H9 (cell line): ENCODE measurements at places on chromosomes 3 and 15. TPM values are rescaled to one million over a fixed set of nuclear protein-coding genes. Genes with fewer than 3 reads are reported as not detected.

The MOBP gene
- 0.13 TPM in 1 of 2 replicates, not detected in the other for total RNA-seq

The SOX2 gene
- 307 and 316 TPM in 2 replicates for total RNA-seq

The SPINT1 gene
- total RNA-seq: 129 and 130 TPM in 2 replicates

DNA sequence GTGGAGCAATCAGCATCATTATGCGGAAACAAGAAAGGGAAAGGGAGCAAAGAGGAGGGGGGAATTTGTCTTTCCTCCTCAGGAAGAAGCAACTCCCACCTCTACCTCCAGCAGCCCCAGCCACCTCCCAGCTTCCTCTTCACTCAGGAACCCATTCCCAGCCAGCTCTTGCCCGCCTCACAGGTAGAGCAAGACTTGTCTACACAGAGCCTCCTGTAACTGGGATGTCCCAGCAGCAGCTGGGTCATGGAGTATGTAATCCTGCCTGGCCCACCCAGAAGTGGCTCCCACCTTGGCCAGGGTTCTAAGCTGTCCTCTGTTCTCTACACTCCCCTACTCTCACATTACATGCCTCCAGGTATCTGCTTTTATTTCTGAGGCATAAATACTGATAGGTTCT, 14.0 kb downstream of the IGDCC3 start:
- no peak for DNase-seq

- peak; percentile 41 for DNase-seq
Observed at GRCh38 chr15:91124132-91124531, 24.1 kb downstream of the SV2B start.

The STAC gene
- total RNA-seq: 2.9 and 3.0 TPM in 2 replicates

- DNase-seq: no peak
Observed at GRCh38 chr3:35183927-35184675, 455.2 kb upstream of the ARPP21 start.

GRCh38 chr3:48268381-48268935, 27.6 kb downstream of the ZNF589 start:
- no peak for DNase-seq

DNA sequence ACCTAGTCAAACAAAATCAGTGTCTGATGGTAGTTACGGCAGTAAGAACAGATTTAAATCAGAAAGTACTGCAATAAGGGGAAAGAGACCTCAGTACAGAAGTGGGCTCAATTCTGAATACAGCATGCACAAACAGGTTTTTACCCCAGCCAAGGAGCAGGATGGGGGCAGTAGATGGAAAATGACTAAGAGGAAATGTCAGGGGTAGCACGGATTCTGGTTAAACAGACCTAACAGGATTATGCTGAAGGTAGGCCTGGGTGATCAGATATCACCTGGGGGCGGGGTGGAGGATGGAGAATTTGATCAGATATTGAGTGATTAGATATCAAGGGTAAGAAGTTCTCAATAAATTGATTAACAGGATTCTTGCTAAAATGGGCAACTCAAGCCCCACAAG, 19.0 kb downstream of the MESD start:
- DNase-seq: no peak

The SCG3 gene
- total RNA-seq: 22.7 and 24.0 TPM in 2 replicates

DNA sequence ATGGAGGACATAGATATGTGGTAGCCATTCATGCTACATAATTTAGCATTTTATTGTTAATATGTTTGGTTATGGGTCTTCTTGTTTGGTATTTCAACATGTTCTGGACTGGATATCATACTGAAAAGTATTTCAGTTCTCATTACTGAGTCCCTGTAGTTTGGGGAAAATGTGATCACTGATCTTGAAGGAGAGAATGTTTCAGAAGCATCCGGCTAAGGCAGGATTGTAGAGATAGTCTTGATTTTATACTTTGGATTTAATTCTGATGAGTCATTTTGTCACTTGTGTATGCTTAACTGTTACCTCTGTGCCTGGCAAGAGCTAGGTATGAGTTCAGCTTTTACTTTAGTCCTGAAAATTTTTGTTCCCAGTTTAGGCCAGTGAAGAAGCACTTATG, 7.1 kb downstream of the CHD2 start:
- DNase-seq: no peak

- no peak for DNase-seq
Observed at GRCh38 chr3:195086885-195087284, 184.1 kb downstream of the XXYLT1 start.

DNA sequence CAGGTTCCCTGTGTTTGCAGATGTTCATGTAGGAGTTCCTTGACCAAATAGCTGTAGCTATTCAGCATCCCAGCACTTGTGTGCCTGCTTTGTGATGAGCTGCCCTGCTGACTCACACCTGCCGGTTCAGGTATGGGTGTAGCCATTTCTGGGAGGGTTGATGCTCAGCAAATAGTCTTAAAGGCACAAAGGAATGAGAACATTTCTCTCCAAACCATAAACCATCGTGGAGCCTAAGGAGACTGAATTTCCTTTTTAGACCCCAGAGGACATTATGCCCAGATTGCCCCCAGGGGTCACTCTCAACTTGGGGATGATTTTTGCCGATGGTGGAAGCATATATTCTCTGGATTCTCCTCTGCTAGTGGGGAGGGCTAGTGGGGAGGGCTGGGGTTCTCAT, 80.6 kb downstream of the ADAMTSL3 start:
- peak; percentile 35 for DNase-seq

DNA sequence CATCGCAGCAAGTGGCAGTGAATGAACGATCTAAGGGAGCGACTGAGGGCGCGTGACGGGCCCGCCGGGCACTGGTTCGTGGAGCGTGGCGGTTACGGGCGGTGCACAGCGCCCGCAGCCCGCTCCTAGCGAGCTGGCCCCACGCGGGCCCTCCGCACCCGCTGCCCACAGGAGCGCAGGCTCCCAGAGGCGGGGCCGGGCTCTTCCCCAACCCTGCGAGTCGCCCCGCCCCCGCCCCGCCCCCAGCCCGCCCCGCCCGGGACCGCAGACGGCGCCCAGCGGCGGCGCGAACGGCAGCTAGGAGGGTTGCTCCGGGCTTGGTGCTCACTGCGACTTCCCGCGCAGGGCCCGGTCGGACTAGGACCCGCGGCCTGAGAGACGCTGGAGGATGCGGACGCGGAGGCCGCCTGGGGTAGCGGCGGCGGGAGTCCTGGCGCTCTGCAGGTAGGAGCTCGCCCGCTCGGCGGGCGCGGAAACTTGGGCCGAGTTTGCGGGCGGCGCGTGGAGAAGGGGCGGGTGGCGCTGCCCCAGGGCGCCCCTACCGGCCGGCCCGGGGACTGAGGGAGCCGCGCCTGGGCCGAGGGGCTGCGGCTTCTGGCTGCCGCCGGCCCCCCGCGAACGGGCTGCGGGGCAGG, at the start of gene C15orf39:
TSS of gene C15orf39 (plus strand) at position 267 of the 635 bp plus-strand sequence. CDS start 4,167 bp downstream, outside the sequence.
- DNase-seq: peak; percentile 83

The DUOX2 gene
- total RNA-seq: 0.29 and 0.42 TPM in 2 replicates

- DNase-seq: no peak
Observed at GRCh38 chr15:87082581-87082980, 1002.9 kb downstream of the AGBL1 start.

DNA sequence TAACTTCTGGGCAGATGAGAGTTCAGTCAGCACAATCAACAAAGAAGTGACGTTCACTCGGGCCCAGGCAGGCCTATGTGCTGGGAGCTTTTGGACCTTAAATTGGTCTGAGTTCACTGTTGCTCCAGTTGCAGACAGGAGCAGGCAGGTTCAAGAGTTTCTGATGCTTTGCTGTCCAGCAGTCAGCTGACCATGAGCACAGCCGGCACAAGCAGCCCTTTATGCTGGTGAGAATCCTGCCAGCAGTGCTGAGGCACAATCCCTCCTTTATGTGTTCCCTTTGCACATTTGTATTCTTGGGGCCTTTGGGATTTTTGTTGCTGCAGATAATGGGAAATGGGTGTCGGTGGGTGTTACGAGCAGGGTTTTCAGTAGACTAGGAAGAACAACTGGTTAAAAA, 81.2 kb upstream of the GOLGA8J start:
- no peak for DNase-seq

DNA sequence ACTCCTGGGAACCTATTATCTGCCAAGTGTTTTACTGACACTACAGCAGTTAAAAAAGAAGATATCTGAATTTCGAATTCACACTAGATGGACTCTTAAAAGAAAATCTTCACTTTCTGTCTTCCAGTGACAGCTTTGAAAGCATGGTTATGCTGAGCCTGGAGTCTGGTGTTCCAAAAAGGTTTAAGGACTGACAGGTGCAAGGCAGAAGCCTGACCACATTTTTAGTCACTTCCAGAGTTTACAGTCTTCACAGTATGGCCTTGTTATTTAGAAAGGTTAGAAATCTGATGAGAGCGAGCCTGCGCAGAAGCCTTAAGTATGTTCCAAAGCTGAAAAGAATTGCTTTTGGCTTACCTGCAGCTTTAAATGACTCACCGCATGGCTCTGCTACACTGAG, 59.9 kb downstream of the ETV5 start:
- no peak for DNase-seq

The CPA3 gene
- not detected in 2 replicates for total RNA-seq

The CCR9 gene
- not detected in 2 replicates for total RNA-seq

The USP4 gene
- total RNA-seq: 33.5 and 36.1 TPM in 2 replicates

DNA sequence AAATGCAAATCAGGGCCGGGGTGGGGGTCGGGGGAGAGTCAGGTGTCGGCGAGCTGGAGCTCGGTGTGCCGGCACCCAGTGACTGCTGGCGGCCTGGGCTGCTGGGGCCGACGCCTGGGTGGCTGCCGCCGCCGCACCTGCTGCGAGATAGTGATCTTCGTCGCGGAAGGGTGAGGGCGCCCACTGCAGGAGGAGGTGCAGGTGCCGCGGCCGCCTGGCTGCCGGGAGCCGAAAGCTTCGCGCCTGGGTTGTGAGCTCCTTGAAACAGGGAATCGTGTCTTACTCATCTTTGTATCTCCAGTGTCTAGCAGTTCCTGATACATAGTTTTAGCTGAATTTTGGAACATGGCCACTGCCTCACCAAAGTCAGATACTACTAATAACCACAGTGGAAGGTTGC, 64.0 kb upstream of the CPOX start:
- DNase-seq: peak; percentile 78

DNA sequence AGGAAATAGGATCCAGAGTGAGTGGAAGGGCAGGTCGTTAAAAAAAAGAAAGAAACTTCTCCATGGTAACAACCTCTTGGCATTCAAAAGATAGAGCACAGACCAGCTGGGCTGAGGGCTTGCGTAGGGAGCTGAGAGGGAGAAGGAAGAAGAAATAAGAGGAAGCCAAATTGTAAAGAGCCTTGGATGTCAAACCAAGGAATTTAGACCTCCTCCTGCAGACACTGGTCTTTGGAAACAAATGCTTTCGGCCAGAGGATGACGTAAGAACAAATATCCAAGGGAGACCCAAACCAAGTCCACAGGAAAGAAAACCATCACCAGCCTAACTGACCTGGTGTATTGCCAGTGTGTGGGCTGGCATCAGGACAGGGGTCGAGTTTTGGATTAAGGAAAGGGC, 155.2 kb downstream of the UACA start:
- no peak for DNase-seq

GRCh38 chr15:42279234-42279723, 6.0 kb upstream of the TMEM87A start:
- DNase-seq: no peak

The SEMA7A gene
- 5.7 and 7.0 TPM in 2 replicates for total RNA-seq

DNA sequence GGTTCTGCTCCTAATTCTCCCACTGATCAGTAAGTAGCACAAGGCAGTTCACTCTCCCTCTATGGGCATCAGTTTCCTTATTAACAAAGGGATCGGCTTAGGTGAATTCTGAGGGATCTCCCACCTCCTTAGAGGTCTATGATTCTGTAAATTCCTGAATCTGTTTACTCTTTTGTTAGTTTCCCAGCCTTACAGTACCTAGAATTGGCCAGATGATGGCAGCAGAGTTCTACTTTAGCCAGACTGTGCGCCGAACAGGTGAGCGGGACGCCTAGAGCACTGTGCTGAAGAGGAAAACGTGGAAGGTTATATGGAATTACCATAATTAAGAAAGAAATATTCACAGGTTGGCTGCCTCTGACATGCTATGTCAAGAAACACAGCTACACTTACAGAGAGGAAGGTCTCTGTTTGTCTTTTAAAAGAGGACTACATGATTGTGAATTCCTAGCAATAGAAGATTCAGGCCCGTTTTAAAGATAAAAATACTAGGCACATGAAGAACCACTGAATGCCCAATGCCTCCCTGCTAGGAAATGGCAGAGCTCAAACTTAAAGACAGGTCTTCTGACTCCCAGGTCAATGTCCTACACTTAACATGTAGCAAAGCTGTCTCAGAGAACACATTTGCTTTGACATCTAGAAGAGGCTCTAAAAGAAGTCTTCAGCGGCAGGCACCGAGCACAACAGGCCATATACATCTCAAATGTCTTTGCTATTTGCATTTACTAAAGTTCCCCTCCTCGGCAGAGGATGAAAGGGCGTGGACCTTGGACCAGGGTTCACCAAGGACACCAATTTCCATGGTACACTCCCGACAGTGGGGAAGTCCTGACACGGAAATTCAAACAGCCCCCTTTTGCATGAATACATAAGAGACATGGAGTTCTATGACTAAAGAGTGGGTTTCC, 259.9 kb downstream of the FGF12 start:
- DNase-seq: peak; percentile 61

DNA sequence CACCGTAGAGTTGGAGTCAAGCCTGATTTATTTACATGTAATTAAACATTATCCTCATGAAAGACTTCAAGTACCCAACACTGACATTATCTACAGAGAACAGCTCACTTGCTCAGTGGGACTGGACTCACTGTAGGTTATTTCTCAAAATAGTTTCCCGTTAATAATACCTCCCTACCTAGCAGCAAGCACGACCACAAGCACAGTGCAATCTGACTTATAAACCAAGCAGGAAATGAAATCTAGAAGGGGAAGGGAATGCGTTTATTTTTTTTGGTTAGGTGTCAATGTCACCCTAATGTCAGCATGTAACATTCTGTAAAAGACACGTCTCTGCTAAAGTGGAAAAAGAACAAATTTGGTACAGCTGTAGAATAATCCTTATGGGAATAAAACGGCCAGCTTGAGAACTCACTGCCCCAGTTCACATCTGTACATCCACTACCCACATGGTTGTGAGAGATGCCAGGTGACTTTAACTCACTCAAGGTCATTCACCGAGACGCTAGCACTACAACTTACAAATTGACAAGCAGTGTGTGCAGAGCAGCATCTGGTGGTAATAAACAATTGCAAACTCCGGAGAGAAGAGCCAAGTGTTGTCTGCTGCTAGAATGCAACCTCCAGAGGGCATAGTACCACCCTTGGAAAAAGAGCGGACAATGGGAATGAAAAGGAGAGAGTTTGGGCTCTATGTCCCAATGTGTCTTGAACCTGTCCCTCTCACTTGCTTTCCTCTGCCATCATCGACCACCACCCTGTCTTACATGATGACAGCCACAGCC, 242.5 kb downstream of the CADPS start:
- no peak for DNase-seq
